ENCODE measurements at places on chromosomes 12 and 14.

GRCh38 chr12:5518584-5519365 lies 86.9 kb downstream of the NTF3 start:
- no peak for DNase-seq

DNA sequence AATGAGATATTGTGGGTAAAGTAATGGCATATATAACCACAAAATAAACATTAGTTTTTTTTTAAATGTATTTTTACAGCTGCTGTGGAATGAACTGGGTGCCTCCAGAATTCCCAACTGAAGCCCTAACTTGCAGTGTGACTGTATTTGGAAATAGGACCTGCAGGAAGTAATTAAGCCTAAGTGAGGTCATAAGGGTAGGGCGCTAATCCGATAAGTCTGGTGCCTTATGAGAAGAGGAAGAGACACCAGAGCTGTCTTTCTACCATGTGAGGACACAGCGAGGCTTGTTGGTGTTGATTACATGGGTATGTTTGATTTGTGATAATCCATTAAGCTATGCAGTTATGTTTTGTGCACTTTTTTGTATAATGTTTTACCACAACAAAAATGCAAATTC lies 136.8 kb downstream of the TPH2 start:
- DNase-seq, result no peak

GRCh38 chr12:46944088-46944487 lies 118.3 kb upstream of the SLC38A4 start:
- no peak for DNase-seq

DNA sequence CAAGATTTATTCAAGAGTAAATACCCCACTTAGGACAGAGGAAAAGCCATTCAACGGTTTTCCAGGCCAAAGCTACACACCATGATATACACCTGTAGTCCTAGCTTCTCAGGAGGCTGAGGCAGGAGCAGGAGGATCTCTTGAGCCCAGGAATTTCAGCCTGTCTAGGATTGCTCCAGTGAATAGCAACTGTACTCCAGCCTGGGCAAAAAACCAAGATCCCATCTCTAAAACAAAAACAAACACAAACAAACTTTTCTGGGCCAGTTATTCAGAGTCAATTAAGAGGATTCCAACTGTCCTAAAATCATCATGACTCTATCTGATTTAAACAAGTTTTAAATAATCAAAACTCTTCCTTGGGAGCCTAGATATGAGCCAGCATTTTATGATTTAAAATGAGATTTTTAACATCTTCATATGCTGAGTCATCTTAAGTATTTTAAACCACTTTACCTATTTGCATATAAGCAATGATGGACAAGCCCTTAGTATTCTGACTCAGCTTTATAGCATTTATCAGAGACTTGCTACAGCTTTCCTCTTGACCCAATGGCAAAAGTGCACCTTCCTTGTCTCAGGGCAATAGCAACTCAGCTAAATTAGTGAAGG lies 77.1 kb downstream of the KCNMB4 start:
- DNase-seq, result no peak

DNA sequence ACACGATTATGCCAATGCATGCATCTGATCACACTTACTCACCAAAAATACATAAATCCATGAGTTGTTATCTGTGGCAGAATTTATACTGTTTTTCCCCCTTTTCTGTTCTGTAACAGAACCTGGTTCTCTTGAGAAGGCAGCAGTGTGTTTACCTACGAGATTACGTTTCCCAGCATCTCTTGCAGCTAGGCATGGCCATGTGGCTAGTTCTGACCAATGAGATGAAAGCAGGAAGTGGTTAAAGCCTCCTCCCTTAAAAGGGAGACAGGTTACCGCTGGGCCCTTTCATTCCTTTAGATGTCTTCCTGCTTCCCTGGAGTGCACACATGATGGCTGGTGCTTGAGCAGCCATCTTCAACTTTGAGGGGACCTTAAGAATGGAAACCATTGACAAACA lies 11.7 kb upstream of the ASPG start:
- no peak for DNase-seq

- no peak for DNase-seq
These were observed 35.0 kb upstream of the GALNT9 start for GRCh38 chr12:132364348-132364902.

GRCh38 chr14:74835645-74836250 lies 40.2 kb downstream of the PROX2 start:
- DNase-seq, result no peak

- no peak for DNase-seq
These were observed 149.4 kb downstream of the SNAPC1 start for GRCh38 chr14:61911574-61911973.

GRCh38 chr12:103908877-103909276 lies 21.3 kb upstream of the HSP90B1 start:
- DNase-seq, result no peak

DNA sequence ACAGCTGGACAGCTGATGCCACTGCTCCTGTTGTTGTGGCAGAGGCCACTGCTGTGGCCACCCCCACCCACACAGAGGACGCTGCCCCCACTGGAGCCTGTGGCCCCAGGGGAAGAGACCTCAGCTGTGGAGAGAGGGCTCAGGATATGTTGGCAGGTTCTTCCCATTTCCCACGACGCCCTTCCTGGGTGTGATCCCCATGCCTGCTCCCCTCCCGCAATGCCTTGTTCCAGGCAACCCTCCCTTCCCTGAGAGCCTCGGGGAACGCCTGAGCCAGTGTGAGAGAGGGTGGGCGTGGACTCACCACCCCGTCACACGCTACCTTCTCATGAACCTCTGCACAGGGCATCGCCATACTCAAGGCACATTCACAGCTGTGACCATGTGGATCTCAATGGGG lies 5.7 kb upstream of the KRT82 start:
- no peak for DNase-seq

GRCh38 chr14:87698481-87698880 lies 294.5 kb downstream of the GALC start:
- no peak for DNase-seq

DNA sequence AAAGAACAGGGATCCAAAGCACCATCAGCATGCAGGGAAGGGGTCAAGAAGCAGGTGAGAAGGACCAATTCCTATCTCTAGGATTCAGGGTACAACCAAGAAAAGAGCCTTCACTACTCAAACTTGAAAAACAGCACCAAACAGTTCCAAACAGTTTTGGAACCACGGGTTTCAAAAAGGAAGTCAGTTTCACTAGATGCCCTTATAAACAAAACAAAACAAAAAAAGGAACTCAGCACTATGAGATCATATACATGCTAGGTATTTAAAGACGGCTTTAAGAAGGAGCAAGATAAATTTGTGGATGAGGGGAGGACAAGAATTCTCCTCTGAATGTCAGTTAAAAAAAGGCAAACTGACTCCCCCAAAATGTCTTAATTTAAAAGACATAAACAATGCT lies 6.0 kb downstream of the INSM2 start:
- DNase-seq, result no peak

GRCh38 chr14:64569138-64569631 lies 19.4 kb downstream of the PPP1R36 start:
- no peak for DNase-seq

- peak; percentile 39 for DNase-seq
These were observed at the start of gene AHNAK2 for GRCh38 chr14:104977681-104978653. TSS of gene AHNAK2 (minus strand) at chr14:104978374. CDS start at chr14:104978237, 137 bp downstream.

GRCh38 chr14:31159682-31160296 lies 47.8 kb downstream of the HECTD1 start:
- DNase-seq, result no peak

All from stimulated activated CD4-positive, alpha-beta T cell treated with anti-CD3 and anti-CD28 coated beads, Interleukin-4, amount 100 ng/mL, for 48 hours (primary cell).